ENCODE measurements at places on chromosomes 7 and 10.

DNA sequence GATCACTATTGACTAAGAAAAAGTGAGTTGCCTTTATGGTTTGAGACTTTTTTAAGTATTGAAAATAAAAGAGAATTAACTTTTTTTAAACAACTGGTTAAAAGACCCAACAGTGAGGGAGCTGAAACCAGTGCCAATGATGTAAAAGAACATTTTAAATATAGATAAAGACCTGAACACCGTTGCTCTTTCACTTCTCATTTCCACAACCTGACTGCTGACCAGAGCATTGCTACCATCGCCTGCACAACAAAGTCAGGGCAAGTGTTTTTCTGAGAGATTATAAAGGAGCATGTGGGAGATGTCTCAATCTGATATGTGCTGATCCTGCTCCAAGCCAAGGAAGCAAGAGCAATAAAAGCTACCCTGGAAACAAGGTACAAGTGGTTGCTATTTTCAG is 34.7 kb downstream of the IMMP2L start:
- DNase-seq, result no peak

GRCh38 chr10:44864051-44864450 is 47.1 kb upstream of the TMEM72 start:
- DNase-seq, result no peak

DNA sequence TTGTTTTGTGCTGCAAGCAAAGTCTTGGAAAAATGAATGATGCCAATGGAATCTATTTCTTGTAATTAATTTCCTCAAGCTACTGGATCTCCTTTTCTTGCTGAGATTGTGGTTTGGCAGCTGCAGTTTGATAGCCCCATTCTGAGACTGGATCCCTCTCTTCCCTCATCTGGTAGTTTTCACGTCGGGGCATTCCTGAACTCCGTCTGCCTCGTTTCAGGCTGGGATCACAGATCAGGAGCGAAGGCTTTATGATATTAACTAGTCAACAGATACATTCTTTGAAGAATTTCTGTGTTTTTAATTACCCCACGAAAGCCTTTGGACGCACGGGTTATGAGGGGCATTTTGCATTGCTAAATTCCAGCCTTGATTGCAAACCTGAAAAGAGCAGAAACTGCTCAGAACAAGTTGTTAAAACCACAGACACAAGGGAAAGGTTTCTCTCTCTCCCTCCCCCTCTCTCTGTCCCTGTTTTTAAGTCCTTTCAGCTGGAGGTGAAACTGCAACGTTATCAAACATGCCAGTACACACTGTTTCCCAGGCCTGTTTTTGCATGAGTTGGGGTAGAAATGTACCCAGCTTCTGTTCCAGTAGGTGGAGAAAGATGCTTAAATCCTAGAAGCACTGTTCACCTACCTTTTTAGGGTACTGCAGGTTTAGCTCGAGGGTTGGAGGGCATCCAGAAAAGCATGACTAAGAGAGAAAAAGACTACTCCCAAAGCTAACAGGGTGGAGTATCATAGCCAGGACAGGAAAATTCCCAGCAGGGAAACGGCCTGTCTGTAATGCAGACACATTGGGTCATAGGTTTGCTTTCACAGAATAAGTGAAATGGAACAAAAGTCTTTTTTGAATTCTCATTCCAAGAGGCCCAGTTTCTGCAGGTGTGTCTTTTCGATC is 124.3 kb downstream of the CUX1 start:
- DNase-seq, result no peak

GRCh38 chr10:43227911-43228782 is 38.7 kb downstream of the RASGEF1A start:
- no peak for DNase-seq

DNA sequence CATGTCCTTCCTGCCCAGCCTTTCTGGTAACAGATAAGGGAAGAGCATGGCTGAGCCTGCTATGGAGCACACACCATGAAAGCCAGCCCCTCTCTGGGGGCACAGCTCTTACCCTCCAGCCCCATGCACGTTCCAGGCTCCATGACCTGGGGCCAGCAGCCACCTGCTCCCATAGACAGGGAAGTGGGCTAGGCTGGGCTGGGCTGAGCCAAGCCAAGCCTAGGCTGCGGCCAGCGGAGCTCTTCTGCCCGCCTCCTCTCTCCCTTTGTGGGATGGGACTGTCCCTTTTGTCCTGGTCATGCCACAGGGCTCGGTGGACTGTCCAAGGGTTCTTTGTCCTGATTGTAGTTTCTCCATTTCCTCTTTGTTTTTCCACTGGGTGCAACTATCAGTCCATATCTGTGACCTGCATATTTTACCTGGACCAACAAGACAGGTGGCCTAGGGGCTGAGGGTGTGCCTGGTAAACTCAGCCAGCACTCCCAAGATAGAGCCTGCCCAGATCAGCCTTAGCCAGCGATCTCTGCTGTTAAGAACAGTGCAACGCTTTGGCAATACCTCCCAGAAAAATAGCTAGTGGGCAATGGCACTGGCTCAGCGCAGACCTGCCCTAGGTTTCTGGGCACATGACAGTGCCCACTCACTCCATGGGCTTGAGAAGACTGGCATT is 97.2 kb upstream of the BTBD16 start:
- no peak for DNase-seq

DNA sequence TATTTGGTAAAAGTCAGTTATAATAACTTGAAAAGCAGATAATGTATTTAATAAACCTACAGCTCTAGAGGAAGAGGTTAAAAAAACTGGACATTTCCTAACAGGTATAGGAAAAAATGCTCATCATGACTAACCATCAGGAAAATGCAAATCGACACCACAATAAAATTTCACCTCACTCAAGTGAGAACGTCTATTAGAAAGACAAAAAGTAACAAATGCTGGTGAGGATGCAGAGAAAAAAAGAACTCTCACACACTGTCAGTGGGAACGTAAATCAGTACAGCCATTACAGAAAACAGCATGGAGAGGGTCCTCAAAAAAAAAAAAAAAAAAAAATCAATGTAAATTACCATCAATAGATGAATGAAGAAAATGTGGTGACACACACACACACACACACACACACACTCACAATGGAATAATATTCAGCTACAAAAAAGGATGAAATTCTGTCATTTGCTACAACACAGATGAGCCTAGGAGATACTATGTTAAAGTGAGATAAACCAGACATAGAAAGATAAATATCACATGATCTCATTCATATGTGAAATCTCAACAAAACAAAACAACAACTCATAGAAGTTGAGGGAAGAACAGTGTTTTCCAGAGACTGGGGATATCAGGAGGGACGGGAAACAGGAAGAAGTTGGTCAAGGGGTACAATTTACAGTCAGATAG is 20.1 kb downstream of the EPC1 start:
- DNase-seq, result no peak

DNA sequence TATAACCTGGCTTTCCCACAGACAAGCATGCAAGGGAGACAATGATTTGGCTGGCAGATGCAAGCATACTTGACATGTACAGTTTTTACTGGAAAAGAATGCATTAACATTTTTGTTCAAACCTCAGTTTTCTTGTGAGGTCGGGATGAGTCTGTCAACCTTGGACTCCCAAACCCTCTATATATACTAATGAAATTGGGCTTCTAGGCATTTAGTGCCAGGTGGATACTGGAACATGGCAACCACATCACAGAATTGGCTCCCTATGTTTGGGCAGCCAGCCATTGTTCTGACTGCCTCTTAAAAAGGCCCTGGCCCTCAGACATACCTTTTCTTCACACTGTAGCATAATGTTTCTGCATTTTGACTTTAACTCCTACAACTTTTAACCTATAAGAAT is 39.1 kb downstream of the CDK6 start:
- no peak for DNase-seq

Data from activated CD4-positive, CD25-positive, alpha-beta regulatory T cell treated with anti-CD3 and anti-CD28 coated beads, Interleukin-2, amount 50 U/mL, for 16 hours (primary cell).